ENCODE measurements at places on chromosomes 4 and X.

GRCh38 chr4:186723292-186724057 lies at the start of gene FAT1:
TSS of gene FAT1 (minus strand) at chr4:186723856. CDS start at chr4:186709827, 14,029 bp downstream.
- no peak for DNase-seq

- DNase-seq, result peak; percentile 8
Measured at GRCh38 chr4:57504139-57504538, 394.0 kb upstream of the IGFBP7 start.

DNA sequence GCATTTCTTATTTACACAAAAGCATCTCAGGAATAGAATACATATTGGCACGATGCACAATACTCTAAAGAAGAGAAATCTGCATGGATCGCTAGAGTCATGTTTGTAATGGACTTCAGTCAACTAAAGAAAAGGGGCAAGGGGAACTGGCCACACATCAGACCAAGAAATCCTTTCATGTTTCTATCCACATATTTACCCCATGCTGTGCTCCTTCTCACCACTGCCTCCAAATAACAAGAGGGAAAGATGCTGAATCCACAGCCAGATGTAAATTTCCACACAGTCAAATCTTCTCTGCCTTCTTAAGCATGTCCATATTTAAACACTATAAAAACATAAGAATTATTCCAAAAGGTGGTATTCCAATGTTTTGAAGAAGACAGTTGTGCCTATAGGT lies 67.6 kb downstream of the COX18 start:
- no peak for DNase-seq

- no peak for DNase-seq
Measured at GRCh38 chr4:185358514-185358913, 37.2 kb downstream of the LRP2BP start.

DNA sequence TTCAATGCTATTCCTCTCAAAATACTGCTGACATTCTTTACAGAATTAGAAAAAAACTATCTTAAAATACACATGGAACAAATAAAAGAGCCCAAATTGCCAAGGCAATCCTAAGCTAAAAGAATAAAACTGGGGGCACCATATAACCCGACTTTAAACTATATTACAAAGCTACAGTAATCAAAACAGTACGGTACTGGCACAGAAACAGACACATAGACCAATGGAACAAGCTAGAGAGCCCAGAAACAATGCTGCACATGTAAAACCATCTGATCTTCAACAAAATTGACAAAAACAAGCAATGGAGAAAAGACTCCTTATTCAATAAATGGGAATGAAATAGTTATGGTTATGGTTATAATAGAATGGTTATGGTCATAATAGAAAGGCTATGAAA lies 482.6 kb downstream of the IDS start:
- DNase-seq, result no peak

DNA sequence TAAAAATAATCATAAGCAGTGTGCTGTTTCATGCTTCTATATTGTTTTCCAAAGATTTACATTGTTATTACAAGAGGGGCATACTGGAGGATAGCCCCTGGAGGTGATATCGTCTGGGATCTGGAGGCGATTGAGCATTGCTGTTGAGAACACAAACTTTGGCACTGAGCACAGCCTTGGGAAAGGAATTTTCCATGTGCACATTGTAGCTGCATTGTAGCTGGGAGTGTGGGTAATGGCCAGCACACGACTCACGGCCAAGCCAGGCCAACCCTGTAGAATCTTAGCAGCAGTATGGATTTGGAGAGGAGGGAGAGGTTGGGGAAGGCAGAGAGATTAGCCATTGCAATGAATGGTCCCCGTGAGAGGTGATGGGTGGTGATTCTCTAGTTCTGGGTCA lies 121.9 kb downstream of the SMIM20 start:
- DNase-seq, result no peak

DNA sequence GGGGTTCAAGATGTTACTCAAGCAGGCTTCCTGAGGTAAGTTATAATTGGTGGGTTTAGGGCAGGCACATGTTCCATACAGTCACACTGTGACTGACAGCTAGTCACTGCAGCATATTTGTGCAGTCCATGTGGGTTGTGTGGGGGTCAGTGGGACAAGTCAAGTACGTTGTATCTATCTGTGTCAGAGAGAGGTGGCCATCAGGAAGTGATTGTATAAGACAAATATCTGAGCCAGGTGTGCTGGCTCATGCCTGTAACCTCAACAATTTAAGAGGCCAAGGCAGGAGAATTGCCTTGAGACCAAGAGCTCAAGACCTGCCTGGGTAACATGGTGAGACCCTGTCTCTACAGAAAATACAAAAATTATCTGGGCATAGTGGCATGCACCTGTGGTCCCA lies 509.3 kb downstream of the CENPC start:
- DNase-seq, result no peak

- DNase-seq, result no peak
Measured at GRCh38 chr4:129233691-129234090, 137.7 kb downstream of the C4orf33 start.

- no peak for DNase-seq
Measured at GRCh38 chr4:169167957-169168858, 102.5 kb downstream of the SH3RF1 start.

GRCh38 chr4:108292229-108292628 lies 123.5 kb upstream of the LEF1 start:
- DNase-seq, result no peak

DNA sequence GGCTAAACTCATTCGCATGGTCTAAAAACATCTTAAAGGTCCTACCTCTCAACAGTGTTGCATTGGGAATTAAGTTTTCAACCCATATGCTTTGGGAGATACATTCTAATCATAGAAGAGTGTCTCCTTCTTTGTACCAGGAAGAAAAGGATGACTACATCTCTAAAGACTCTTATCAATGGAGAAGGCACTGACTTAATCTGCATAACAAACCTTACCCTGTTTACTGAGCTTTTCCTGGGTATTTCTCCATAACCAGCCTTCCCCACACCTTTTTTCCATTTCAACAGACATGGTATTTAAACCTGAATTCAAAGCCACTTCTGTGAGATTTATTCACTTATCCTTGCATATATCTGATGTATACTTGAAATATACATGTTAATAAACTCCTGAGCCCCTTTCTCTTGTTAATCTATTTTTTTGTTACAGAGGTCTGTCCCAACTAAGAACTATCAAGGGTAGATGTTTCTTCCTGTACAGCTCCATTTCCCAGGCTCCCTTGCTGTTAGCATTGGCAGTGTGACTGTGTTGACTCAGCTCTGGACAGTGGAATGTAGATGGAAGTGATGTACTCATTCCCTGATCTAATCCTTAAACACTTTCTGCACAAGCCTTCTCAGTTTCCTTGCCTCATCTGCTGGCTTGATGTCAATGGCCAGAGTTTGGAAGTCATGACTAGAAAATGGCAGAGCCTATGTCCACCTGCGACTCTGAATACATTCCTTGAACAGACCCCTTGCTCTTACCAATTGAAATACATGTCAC lies 148.9 kb upstream of the CPEB2 start:
- no peak for DNase-seq

DNA sequence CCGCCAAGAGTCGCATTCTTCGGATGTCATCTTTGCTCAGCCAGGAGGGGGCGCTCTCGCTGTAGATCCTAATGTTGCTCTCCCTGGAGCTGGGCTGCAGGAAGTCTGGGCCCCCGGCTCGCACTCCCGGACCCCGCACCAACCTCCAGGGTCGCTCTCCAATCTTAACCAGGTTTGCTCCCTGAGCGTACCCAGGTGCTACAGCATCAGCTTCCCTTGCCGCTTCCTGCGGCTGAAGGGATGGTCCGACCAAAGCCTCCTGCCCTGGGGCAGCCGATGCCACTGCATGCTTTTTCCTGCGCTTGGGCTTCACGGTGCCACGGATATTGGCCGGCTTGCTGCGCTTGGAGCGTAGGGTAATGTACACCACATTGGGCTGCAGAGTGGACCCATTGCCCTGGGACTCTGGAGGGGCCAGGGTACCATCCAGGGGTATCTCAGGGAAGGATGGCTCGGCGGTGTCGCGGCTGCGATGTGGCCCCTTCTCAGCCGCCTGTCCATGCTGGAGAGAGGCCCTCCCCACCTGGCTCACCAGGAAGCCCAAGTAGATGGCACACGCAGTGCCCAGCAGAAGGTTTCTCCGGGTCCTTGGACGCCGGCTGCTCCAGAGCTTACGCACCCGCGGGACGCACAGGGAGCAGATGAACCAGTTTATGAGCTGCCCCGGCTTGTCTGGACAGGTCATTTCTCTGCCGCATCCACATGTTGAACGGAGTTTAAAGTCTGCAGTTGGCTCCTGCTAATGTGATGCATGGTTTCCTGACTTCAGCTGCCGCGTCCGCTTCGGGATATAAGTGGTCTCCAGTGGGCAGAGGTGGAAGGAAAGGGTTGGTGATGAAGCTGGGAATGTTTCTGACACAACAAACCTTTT lies 1.9 kb downstream of the GASK1B start:
- no peak for DNase-seq

DNA sequence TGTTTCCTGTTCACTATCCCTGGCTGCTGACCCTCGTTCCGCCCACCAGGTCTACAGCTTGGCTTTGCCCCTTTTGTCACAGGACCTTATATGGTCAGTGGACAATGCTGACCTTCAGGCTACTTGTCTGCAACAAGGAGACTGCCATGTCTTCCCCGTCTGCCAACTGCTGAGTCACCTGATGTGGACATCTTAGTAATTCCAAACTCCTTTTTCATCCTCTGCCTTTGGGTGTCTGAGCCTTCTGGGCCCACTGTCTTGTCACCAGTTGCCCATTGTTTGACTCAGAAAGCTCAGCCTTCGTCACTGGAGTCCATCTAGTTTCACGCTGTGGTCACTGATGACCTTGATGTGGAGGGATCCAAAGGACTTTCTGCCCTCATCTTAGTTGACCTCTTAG lies 30.2 kb downstream of the GPRIN3 start:
- DNase-seq, result no peak

DNA sequence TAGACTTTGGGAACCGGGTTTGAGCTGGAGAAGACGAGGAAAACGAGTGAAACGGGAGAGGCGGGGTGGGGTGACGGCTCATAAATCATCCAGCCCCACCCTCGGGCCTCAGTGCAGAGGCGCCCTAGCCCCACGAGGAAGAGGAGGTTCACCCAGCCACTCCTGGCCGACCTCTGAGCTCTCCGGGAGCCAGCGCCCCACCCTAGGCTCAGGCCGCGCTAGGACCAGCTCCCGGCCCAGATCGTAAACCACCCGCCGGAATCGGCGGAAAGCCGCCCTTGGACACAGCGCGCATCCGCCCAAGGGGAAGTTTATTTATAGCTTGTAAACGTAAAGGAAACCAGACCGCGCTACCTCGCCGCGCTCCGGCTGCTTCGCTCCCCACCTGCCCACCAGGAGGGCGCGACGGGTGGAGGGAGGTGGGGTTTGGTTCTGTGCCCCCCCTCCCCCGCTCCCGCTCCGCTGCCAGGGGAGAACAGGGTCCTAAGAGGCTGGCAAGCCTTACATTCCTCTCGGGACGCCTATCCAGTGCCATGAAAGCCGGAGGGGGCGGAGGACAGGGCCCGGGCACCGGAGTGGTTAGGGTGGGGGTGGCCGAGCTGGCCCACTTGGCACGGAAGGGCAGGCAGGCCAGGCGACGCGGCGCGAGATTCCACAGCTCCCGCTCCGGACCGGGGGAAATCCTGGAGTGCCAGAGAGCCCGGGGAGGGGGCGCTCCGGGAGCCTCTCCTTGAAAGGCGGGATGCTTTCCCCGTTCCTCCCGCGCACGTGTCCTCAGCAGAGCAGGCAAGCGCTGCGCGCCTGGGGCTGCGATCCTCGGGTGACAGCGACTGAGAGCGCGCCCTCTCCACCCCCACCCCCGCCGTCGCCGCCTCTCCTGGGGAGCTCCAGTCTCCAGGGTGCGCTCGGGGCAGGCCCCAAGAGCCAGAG lies 84.2 kb downstream of the BCOR start:
- DNase-seq, result no peak

DNA sequence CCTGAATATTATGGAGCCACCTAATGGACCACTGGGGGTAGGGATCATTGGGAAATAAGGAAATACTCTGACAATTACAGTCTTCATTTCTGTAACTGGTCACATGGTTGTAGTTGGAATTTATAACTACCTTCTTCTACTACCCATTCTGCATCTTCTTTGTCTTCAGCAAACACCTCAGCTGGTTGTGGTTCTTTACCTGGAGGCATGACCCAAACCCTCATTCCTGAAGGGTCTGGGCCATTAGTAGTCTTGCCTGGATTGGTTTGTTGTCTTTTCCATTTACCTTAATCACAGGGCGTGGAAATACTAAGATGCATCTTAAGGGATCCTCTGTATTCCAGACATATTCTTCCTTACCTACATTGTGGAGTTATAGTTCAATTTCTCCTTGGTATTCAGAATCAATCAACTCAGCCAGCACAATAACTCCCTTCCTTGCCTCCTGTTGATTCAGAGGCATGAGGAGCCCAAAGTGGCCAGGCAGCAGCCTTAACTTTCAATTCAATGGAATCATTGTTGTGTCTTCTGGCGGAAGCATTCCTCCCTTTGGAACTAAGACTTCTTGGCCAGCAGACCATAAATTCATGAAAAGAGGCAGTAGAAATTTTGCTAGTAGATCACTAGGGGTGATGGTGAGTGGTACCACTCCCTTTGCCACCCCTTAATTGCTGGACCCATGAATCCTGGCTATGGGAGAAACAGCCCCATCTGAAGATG lies 75.7 kb upstream of the RAP2C start:
- DNase-seq, result no peak

DNA sequence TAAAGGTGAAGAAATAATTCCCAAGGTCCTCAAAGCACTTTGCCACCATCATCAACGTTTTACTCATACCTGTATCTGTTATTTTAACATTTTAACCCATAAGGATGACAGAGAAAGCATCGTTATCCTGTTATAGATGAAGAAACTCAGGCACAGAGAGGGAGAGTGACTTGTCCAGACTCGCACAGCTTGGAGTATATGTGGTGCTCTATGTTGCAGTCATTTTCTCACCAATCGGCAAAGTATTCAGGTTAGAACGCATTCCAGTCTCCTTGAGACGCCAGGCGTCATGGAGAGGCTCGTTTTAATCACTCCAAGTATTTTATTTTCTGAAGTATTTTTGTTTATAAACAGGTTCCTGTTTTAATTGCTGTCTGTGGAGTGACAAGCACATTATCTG lies 73.5 kb downstream of the IRF2 start:
- DNase-seq, result no peak

GRCh38 chr4:81723019-81723884 lies 251.5 kb upstream of the RASGEF1B start:
- DNase-seq, result peak; percentile 72

GRCh38 chr4:166723532-166724140 lies 510.7 kb downstream of the SPOCK3 start:
- no peak for DNase-seq

DNA sequence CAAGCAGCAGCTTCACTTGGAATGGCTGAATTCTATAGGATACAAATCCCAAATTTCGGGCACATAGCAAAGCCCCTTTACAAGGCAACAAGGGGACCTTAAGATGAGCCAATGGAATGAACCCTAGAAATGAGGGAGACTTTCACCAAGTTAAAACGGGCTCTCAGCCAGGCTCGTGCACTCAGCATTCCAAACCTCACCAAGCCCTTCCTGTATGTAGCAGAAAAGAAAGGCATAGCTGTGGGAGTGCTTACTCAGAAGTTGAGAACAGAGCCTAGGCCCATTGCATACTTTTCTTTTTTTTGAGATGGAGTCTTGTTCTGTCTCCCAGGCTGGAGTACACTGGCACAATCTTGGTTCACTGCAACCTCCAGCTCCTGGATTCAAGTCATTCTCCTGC lies 10.8 kb upstream of the HERC5 start:
- DNase-seq, result no peak

Data from NCI-H524 treated with DMSO at 0.1 percent for 48 hours (cell line).